ENCODE measurements at places on chromosomes 6 and 20. TPM values are rescaled to one million over a fixed set of nuclear protein-coding genes. Genes with fewer than 3 reads are reported as not detected.
A peak's percentile ranks its signal among the peaks of the same experiment; 100 is the strongest.

Gene SYTL3
- 5.4 TPM for polyA plus RNA-seq

DNA sequence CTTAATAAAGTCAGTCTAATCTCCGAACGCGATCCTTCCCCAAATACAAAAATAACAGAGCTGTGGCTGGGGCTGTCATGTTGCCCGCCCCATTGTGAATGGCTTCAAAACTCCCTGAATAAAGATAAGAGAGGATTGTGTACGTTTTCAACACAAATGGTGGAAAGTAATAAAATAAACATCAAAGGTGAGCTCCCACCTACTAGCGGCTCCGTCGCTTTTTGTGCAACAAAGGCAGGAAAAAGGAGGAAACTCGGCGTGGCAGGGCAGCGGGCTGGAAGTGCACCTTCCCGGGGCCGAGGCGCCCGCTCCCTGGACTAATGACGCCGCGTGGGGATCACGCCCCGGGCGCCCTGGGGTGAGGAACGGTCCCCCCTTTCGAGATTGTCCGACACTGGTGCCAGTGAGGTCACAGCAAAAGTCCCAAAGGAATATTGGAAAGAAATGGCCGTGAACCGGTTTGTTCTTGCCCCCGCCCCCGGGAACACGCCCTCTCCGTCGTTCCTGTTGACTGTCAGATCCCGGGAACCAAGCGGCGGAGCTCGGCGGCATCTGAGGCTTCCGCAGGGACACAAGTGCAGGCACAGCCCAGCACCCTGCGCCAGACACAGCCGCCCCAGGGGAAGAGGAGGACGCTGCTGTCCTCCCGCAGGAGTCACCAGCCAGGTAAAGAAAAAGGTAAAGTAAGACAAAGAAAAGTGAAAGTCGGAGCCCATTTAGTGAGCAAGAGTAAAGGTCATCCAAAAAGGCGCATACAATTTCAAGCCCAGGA, 1.1 kb upstream of the FOXQ1 start:
- no peak for DNase-seq

Gene JAG1
- polyA plus RNA-seq, result 235 TPM

DNA sequence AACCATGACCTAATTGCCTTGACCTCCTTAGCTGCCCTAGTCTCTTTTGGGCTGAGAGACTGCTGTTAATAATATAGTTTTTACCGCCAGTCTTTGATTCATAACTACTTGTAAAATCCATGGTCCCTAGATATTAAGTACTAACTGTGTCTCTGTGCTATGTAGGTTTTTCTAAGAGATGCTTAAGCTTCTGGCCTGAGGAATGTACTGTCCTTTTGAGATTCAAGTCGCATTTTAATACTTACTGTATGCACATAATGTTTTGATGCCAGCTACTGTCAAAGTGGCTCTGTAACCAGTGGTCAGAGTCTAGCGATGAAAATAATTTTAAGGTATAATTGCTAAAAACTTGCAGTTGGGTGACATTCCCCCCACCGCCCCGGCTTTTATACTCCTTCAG, 2.1 kb downstream of the AKAP12 start:
- no peak for DNase-seq

Gene GSTA2
- polyA plus RNA-seq, result 0.36 TPM

GRCh38 chr20:33394718-33395117, 6.6 kb downstream of the CDK5RAP1 start:
- DNase-seq, result no peak

GRCh38 chr20:32623667-32624157, 38.6 kb upstream of the NOL4L start:
- DNase-seq, result no peak

GRCh38 chr20:5331340-5331739, 14.6 kb upstream of the PROKR2 start:
- DNase-seq, result no peak

- DNase-seq, result no peak
Measured at GRCh38 chr6:7390226-7390878, 744 bp downstream of the RIOK1 start.

DNA sequence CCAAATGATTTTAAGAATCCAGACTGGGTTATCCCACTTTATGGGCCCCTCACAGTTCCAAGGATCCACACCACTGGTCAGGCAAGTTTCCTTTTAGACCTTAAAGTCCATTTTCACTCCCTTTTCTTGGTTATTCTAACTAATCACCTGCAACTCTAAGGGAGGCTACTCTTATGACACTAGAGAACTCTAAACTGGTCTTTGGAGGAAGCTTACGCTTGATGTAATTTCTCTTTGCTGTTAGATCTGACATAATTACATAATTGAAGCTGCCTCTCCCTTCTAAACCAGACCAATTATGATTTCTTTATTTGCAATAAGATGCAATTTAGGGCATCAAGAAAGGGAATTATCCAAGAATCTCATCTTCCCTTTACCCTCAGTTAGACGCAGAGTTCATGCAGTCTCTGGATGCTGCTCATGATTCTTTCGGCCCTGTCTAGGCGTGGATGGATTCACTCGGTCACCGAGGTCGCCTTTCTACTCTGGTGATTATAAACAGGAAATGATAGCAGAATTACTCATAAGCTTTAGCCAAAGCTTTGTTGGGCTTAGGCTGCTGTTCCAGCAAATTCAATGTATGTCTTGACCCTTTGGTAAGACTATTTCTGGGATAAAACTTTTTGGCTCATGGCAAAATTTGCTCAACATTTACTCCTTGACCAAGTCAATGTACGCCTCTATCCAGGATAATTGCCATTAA, 166.4 kb upstream of the PRND start:
- no peak for DNase-seq

Gene ELOVL2
- 10.0 TPM for polyA plus RNA-seq

- no peak for DNase-seq
Measured at GRCh38 chr20:60262967-60263603, 304.9 kb downstream of the CDH26 start.

GRCh38 chr20:36149469-36149868, 5.1 kb upstream of the EPB41L1 start:
- DNase-seq, result no peak

Gene MTFR2
- 3.4 TPM for polyA plus RNA-seq

- DNase-seq, result no peak
Measured at GRCh38 chr20:58458342-58459057, 56.7 kb downstream of the APCDD1L start.

DNA sequence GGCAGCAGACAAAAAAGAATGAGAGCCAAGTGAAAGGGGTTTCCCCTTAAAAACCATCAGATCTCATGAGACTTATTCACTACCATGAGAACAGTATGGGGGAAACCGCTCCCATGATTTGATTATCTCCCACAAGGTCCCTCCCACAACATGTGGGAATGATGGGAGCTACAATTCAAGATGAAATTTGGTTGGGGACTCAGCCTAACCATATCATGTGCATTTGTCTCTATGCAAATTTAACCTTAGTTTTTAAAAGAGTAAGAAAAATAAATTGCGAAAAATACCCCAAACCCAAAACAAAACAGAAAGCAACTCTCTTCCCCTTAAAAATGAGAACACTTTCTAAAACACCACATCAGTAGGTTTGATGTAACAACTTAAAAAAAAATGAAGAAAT, 22.6 kb upstream of the GPR6 start:
- no peak for DNase-seq

Gene NKAPL
- polyA plus RNA-seq, result 2.8 TPM

Gene RUNX2
- polyA plus RNA-seq, result 1.5 TPM

- DNase-seq, result no peak
Measured at GRCh38 chr6:1627827-1628560, 18.3 kb downstream of the FOXC1 start.

- no peak for DNase-seq
Measured at GRCh38 chr6:147003186-147003585, 201.0 kb upstream of the STXBP5 start.

- peak; percentile 74 for DNase-seq
Measured at GRCh38 chr20:47150403-47151152, 205.9 kb downstream of the ZMYND8 start.

GRCh38 chr6:73614802-73615201, 39.0 kb downstream of the SLC17A5 start:
- no peak for DNase-seq

DNA sequence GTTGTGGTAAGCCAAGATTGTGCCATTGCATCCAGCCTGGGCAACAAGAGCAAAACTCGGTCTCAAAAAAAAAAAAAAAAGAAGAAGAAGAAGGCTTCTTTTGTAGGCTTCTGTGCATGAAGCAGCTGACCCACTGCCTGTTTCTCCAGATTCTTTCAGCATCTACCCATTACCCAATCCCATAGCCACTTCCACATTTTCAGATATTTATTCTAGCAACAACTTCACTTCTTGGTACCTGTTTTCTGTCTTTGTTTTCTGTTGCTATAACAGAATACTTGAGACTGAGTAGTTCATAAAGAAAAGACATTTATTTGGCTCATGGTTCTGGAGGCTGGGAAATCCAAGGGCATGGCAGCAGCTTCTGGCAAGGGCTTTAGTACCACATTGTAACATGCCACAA, 95.3 kb upstream of the SGK1 start:
- DNase-seq, result no peak

Gene BTNL2
- polyA plus RNA-seq, result 3.9 TPM

Gene SLC17A3
- 0.47 TPM for polyA plus RNA-seq

Gene SAMD10
- polyA plus RNA-seq, result 11.1 TPM

DNA sequence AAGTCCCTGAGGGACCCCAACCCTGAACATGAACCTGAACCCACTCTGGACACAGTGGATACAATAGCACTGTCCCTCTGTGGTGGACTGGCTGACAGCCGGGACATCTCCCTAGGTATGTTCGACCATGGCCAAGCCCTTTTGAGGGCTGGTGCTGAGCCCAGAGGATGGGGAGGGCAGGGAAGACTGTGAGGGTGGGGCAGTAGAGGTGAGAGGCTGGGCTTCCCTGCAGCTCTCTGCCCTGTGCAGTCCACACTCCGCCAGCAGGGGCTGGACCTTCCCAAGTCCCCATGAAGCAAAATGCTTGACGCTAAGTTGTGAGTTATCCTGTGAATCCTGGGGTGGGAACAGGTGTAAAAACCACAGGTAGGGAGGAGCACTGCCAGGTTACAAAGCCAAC, 11.5 kb downstream of the LPIN3 start:
- no peak for DNase-seq

Gene TTBK1
- polyA plus RNA-seq, result 0.36 TPM

DNA sequence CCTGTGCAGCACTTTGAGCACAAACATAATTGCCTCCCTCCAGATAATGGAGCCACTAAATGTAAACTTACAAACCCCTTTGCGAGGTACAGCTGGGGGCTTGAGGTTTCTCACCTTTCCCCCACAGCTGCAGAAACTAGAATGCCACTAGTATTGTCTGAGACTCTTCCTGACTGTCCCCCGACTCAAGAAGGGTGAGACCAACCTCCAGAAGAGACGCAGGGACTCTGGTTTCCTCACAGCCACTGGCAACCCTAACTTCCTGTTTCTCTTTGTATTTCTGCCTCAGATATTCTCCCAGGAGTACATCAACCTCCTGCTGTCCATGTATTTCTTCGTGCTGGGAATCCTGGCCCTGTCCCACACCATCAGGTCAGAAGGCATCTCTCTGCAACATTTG, 23.6 kb downstream of the HM13 start:
- no peak for DNase-seq

GRCh38 chr6:79614326-79615305, 16.5 kb upstream of the SH3BGRL2 start:
- DNase-seq, result no peak

DNA sequence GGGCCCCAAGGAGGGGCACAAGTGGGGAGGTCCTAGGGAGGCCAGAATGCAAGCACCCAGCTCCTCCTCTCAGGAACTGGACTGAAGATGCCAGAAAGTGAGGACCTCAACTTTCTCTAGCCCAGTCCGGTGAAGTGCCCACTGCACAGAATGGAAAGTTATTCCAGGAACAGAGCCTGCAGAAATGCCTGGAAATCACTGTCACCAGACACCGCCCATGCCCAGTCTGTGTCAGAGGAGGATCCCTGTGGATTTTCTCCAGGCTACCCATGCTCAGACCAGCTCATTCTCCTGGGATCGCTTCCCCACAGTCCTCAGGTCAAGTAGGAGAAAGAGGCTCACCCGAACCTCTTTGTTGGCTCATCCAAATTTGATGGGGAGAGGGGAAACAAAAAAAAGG, 6.5 kb downstream of the PRPH2 start:
- DNase-seq, result no peak

DNA sequence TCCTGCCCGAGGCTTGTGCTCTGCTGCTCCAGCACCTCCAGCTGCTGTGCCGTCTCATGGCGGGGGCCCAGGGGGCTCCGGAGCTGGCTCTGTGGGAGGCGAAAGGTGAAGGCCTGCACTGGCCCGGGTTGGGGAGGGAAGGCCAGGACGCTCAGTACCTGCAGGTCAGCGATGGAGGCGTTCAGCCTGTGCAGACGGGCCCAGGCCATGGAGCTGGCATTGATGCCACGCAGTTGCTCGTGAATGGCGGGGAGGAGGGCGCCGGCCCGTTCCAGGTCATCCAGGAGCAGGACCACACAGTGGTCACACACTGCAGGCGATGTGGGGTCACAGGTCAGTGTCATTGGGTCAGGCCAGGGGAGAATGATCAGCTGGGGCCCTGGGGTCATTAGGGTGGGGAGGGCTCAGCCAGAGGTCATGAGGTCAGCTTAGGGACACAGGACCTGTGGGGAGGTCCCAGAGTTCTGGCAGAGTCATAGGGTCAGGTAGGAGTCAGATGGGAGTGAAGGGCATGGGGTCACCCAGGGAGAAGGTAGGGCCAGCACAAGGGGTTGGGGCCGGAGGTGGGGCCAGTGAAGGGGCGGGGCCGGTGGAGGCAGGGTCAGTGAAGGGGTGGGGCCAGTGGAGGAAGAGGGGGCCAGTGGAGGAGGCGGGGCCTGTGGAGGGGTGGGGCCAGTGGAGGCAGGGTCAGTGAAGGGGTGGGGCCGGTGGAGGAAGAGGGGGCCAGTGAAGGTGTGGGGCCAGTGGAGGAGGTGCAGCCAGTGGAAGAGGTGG, 18.0 kb downstream of the ADRM1 start:
- no peak for DNase-seq

DNA sequence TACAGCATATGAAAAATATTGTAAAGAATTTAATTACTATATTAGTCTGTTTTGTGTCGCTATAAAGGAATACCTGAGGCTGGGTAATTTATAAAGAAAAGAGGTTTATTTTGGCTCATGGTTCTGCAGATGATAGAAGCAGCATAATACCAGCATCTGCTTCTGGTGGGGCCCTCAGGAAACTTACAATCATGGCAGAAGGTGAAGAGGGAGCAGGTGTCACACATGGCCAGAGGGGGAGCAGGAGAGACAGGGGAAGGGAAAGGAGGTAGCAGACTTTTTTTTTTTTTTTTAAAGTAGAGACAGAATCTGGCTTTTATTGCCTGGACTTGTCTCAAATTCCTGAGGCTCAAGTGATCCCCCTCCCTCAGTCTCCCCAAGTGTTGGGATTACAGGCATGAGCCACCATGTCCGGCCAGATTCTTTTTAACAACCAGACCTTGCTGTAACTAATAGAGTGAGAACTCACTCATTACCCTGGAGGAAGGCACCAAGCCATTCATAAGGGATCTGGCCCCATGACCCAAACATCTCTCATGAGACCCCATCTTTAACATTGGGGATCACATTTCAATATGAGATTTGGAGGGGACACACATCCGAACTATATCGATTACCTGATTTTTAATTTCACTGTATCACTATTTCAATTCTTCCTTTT, 64.6 kb downstream of the MAN1A1 start:
- no peak for DNase-seq

GRCh38 chr6:112014483-112014882, 39.4 kb upstream of the CCN6 start:
- no peak for DNase-seq
